ENCODE measurements at places on chromosomes 2 and 18.
A peak's percentile ranks its signal among the peaks of the same experiment; 100 is the strongest.

DNA sequence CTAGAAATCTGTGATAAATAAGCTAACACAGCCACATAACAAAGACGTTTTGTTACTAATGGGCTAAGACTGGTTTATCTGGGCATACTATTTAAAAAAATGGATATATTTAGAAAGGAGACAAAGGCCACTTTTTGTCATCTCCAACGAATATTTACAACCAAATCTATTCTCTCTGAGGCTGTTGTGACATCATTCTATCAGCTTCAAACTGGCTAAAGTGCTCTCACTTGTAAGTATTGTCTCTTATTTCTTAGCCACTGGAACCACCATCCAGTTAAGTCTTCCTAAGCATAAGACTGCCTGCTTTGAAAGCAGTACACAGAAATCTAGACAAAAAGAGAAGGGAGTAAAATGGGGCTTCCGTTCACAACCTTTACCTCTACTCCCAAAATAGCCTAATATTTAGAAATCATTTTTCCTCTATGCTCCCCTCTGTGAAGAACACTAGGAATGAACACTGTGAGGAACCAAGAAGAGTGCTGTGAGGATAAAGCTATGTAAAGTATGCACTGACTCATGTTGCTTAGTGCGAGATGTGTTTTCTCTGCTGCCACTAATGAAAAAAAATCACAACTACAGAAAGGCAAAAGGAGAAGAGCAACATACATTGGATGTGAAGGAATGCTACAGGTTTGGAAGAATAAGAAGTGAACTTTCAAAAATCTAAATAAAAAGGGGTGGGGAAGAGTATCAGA, 264.1 kb downstream of the EXOC6B start:
- DNase-seq: peak; percentile 34

GRCh38 chr2:180664507-180664906, 315.9 kb upstream of the UBE2E3 start:
- no peak for DNase-seq

DNA sequence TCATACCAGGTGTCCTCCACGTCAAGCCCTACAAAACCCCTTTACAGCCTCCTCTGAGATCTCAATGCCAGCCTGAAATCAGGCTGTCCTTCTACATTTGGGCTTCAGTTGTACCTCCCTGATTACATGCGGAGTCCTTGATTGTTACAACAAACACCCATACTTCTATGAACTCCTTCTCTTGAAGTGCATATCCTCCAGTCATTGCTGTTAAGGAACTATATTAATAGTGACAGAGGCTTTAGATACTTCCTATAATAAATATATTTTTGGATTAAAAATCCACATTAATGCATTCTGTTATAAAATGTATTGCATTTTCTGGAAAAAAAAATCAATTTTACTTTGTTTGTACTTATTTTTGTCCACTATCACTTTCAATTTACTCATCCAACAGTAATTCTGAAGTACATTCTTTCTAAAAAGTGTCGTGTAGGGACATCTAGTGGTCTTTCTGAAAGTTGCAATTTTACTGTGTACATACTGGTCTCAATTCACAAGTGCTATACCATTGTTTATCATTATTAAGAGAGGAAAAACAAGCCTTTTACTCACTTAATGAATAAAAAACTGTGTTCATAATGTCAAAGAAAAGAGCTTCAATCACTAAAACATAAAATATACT, 316.4 kb downstream of the DSEL start:
- peak; percentile 65 for DNase-seq

DNA sequence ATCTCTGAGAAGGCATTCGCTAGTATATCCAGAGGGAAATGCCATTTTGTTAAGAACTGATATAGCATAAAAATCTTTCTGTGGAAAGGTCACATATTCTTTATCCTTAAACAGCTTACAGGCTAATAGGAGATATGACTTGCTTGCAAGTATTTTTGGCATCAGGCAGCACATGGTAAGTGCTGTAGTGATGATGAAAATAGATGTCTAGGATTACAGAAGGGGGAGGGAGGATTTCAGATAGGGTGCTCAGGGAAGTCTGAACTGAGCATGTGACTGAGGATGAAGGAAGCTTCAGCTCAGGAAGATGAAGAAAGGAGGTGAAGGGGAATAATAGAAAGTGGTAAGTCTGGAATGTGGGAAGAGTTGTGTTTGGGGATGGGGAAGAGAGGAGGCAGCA, 158.5 kb upstream of the NOSTRIN start:
- DNase-seq: no peak

GRCh38 chr18:2976218-2977132, 36.5 kb downstream of the LPIN2 start:
- DNase-seq: no peak

- DNase-seq: no peak
Observed at GRCh38 chr2:71813807-71814470, 333.7 kb downstream of the CYP26B1 start.

DNA sequence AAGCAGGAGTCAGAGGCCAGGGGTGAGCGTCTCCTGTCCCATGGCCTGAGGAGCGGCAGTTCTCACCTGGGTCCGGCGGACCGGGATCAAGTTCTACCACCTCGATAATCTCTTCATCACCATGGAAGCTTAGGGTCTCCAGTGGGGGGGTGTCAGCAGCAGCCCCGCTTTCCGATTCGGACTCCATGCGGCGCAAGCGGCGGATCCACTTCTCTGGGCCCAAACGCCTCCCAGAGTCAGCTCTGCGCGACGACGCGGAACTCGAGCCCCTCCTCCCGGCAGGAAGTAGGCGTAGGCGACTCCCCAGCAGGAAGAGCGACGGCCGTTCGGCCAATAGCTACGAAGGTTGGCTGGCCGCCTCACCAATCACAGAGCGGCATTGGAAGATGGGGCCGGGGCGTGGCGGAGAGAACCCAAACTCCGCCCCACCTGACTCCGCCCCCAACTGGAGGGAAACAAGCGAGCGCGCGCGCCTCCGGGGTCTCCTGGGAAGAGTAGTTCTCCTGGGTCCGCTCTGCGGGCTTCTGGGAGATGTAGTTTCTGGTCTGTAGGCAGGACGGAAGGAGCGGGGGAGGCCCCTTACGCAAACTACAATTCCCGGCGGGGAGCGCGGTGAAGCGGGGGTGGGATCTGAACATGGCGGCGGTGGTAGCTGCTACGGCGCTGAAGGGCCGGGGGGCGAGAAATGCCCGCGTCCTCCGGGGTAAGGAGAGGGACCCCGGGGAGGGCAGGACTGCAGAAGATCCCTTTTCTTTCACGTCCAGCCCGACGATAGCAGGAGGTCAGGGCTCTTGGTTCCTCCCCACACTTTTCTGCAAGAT, at the start of the genes AAMP and PNKD:
Gene AAMP (minus strand): TSS at position 238 of the 821 bp plus-strand sequence. CDS start 51 bp downstream, at position 187.
Gene PNKD (plus strand): TSS at position 620 of the 821 bp plus-strand sequence. CDS start 17 bp downstream, at position 637.
- DNase-seq: peak; percentile 100

DNA sequence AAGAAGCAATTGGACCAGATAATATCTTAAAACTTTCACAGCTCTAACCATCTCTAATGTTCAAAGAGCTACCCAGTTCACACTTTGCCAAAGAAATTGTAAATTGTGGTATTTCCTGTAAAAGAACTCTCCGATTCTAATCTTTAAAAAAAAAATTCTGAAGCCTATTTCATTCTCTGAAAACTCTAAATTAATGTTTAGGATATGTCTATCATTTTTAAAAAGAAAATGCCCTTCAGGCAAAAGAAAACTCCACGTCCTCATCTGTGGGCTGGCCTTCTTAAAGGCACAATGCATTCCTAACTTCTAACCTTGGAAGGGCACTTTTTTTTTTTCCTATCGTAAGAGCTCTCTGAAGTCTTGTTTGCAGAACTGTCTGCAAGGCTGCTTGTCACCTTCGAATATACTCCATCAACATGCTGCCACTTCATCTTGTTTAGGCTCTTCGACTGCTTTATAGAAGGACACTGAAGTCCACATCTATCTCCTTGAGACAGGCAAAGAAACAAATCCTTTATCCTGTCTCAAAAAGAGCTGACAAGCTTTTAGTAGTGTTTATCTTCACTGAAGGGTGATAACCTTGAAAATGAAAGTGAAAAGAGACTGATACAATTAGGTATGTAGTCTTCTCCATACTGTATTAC, 124.3 kb upstream of the SLC39A10 start:
- DNase-seq: no peak

GRCh38 chr2:99573634-99574251, 83.9 kb upstream of the REV1 start:
- no peak for DNase-seq

DNA sequence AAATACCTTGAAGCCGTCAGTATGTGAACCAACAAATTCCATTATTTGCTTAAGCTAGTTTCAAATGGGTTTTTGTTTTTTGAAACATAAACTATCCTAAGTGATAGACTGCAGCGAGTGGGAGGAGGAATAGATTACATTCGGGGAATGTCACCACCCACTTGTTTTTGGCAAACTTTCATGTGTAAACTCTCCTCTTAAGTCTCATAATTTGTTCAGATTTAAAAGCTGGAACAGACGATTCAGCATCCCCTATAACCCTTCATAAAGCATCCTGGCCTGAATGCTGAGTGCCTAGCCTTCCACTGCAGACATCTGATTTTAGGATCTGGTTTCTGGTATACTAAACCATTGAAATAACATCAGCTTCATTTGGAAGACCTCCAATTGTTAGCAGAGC, 51.0 kb downstream of the CPO start:
- DNase-seq: no peak

DNA sequence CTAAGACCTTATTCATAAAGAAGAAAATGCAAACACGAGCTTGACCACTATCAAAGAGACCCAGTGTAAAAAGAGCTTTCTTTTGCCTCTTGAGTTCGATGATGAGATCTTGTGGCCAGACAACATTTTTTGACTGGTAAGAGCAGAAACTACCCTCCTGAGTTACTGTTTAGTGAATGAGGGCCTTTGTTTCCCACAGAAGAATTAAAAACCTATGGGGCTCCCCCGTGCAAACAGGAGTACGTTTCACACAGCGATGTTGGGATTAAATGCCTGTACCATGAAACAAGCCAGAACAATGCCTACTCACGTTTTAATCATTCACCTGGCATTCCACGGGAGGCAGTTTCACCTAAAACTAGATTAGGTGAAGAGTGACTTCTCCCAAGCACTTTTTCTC, 36.0 kb downstream of the MYCN start:
- DNase-seq: no peak

- DNase-seq: peak; percentile 97
Observed at GRCh38 chr18:9575558-9575957, 38.8 kb downstream of the PPP4R1 start.

DNA sequence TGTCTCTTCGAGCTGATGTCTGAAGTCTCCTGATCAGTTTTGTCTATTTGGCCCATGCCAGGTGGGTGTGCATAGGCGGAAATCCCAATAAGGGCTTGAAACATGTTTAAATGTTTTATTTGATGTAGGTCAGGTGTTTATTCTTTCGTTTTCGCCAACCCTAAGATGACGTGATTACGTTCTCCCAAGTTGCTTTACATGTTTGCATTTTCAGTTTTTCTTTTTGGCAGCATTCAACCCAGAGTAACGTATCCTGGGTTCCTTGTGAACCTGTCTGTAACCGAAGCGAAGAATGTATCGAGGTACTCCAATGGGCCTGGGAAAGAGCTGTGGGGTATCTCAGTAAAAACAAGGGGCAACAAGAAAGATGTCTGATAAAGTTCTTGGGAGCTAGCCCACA, 3.1 kb downstream of the ALPK2 start:
- no peak for DNase-seq

- peak; percentile 87 for DNase-seq
Observed at GRCh38 chr2:142974288-142975024, 97.0 kb downstream of the KYNU start.

- DNase-seq: no peak
Observed at GRCh38 chr18:62585274-62586150, 62.7 kb downstream of the ZCCHC2 start.

DNA sequence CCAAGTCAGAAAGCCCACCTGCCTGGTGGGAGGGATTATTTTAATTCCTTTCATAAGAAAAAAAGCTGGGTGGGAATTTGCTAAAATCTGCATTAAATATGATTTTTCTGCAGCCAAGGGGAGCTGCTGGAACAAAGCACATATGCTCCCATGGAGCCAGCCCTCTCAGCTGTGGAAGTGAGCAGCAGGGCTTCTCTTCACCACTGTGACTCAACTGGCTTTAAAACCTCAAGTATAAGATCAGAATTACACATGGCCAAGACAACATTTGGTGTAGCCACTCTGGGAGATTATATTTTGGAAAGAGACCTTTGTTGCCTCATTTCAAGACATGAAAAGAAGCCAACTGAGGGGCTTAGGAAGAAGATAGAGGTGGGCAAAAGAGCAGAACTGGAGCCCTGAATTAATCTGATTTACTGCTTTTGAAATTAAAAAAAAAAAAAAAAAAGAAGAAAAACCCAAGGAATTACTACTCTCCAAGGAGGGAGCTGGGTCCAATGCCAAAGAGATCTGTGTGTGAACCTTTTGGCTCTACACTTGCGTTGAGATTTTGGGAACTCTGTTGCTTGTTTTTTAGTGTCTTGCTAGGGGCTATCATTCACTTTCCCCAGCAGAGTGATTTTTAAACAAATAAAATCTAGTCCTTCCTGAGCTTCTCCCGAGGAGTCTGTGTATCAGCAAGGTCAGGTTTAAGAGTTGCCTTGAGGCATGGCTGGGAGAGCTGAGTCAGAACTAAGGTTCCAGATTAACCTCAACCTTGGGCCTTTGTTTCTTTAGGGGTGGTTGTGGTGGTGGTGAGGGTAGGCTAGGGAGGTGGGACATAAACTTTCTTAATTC, 6.0 kb downstream of the LHCGR start:
- DNase-seq: no peak

GRCh38 chr2:119638246-119638645, 40.8 kb upstream of the TMEM177 start:
- no peak for DNase-seq

- no peak for DNase-seq
Observed at GRCh38 chr2:198657512-198658121, 800.1 kb downstream of the SATB2 start.

- DNase-seq: no peak
Observed at GRCh38 chr18:2805970-2806943, 40.5 kb upstream of the EMILIN2 start.

DNA sequence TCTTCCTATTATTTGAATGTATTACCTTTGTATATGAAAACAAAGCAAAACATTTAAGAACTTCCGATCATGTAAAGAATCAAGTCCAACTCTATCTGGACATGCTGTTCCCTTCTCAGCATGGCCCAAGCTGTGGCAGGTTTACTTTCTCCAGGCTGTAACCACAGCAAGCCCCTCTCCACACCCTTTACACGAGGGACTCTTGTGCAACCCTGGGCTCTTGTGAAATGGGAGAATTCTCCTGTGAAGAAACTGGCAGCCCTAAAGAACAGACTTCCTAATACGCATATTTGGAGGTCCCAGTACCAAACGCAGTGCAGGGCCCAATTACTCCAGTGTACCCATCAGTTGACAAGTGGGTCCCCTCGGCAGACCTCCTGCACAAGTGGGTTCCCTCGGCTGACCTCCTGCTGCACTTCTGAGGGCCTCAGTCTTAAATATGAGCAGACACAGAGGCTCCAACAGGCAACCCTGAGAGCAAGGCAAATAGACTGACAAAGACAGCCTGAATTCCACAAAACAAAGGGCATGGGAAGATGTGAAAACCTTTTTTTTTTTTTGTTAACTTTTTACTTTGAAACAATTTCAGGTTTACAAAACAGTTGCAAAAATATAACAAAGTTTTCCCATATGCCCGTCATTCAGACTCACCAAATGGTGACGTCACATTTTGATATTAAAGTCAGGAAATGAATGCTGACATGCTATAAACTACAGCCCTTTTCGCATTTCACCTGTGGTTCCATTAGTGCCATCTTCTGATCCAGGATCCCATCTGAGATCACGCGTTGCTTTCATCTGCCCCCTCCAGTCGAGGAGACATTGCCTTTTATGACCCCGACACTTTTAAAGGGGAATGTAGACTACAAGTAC, 78.2 kb downstream of the FBXO15 start:
- no peak for DNase-seq

- no peak for DNase-seq
Observed at GRCh38 chr2:127176371-127177311, 43.5 kb downstream of the CYP27C1 start.
